ENCODE measurements at places on chromosomes 6 and 20.
A peak's percentile ranks its signal among the peaks of the same experiment; 100 is the strongest.

- no peak for DNase-seq
These were observed 9.4 kb upstream of the COL9A1 start for GRCh38 chr6:70312165-70312745.

- no peak for DNase-seq
These were observed 1068.7 kb upstream of the FLRT3 start for GRCh38 chr20:15406072-15406471.

- DNase-seq: no peak
These were observed 278.3 kb upstream of the PLCB4 start for GRCh38 chr20:8790442-8791074.

- DNase-seq: no peak
These were observed 17.5 kb downstream of the HMGN4 start for GRCh38 chr6:26555505-26556262.

- DNase-seq: no peak
These were observed 174.3 kb downstream of the TFAP2B start for GRCh38 chr6:50992704-50993625.

- no peak for DNase-seq
These were observed 34.9 kb upstream of the FOXA2 start for GRCh38 chr20:22619272-22619671.

DNA sequence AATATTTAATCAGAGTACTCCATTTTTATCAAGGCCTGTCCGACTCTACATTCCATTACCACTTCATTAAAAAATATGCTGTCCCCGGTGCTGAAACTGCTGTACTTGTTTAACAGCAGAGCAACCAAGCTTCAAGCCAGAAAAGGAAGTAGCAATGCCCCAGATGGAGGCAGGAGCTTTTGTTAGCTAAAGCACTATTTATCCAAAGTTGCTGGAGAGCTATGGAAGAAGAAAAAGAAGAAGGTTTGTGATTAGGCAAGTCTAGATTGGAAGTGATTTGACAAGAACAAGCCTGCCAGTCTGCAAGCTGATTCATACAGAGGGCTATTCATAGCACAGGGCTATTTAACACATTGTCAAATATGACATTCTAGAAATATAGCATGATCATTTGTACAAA, 160.9 kb upstream of the SPTLC3 start:
- DNase-seq: no peak

- DNase-seq: no peak
These were observed 135.4 kb upstream of the RALGAPA2 start for GRCh38 chr20:20847814-20848213.

DNA sequence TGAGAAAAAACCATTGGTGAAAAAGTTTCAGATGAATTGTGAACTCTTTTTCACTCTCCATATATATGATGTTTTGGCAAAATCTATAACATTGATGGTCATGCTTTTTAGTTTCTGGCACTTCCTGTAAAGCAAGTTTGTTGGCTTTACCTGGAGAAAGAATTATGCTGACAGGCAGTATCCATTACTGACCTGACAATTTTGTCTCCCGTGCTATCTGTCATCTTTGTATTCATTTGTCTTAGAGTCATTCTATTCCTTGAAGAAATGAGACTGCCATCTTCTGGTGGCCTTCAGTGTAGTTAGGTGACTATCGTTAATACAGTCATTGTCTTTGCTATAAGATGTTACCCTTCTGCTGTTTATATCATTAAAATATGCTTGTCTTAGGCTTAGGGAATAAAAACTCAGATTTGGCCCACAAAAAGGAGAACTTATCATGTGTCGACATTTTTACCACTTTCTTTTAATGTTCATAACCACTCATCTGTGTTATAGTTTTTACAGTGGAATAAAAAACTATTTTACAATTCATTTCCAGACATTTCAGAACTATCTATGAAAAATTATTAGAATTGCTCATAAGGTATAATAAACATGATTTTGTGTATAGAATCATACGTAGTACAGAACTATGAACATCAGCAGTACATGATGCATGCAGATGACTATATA, 707.0 kb downstream of the EPM2A start:
- no peak for DNase-seq

DNA sequence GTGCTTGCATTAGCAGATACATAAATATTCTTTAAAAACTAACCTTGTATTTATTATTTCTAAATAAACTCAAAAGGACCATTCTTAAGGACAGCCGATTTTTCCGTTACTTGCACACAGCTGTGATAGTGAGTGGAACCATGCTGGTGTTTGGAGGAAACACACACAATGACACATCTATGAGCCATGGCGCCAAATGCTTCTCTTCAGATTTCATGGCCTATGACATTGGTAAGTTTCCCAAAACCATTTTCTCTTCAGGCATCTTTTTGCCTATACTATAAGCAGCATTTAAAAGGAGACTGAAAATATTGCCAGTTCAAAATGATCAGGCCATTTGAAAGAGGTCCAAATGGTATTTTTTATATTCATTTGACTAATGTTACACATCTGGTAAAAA, 92.3 kb downstream of the ATRN start:
- no peak for DNase-seq

- no peak for DNase-seq
These were observed 61.3 kb downstream of the ATRN start for GRCh38 chr20:3532089-3532615.

- DNase-seq: no peak
These were observed 6.8 kb downstream of the CNKSR3 start for GRCh38 chr6:154503658-154504057.

GRCh38 chr6:157223021-157223430, 100.3 kb downstream of the TMEM242 start:
- no peak for DNase-seq

- no peak for DNase-seq
These were observed 511.8 kb upstream of the ZNF337 start for GRCh38 chr20:26208296-26209091.

DNA sequence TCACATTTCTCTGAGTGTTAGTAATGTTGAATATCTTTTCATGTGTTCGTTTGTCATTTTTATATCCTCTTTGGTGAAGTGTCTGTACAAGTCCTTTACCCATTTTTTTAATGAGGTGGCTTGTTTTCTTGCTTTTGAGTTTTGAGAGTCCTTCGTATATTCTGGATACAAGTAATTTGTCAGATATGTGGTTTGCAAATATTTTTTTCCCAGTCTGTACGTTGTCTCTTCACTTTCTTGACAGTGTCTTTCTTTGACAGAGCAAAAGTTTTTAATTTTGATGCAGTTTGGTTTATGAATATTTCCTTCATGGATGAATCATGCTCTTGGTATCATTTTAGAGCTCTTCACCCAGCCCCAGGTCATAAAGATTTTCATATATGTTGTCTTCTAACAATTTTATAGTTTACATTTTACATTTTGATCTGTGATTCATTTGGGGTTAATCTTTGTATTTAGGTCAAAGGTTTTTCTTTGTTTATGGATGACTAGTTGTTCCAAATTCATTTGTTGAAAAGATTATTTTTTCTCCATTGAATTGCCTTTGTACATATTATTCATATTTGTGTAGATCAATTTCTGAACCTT, 152.5 kb downstream of the MRPL14 start:
- DNase-seq: no peak

GRCh38 chr6:5135788-5136376, 50.7 kb downstream of the PPP1R3G start:
- no peak for DNase-seq

GRCh38 chr6:157764178-157765068, 58.6 kb upstream of the SNX9 start:
- peak; percentile 63 for DNase-seq

DNA sequence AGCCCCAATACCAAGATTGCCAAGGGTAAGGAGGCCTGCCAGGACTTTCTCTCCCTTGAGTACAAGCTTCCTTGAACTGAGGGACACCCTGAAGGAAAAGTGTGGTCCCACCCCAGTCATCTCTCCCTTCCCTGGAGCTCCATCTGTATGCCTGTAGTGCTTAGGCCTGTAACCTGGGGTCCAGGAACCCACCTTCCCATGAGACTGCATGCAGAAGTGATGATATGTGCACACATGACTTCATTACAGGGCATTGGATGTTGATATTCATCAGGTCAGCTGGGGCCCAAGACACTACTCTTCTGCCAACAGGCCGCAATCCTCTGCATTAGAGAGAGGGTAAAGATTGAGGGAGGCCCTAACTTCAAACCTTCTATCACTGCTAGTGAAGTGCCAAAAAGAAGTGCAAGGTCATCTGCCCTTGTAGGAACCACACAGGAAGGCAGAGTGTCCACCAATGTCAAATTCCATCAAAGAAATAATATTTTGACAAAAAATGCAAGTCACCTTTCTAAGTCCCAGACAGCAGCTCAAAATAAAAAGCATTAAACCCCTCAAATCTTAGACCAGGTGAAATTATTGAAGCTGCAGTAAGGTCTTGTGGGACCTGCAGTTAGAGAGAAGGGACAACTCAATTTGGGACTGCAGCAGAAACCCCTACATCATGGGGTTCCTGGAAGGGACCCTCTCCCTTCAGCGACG, 5.1 kb downstream of the HLA-F start:
- DNase-seq: no peak

GRCh38 chr20:4802023-4802422, 80.3 kb downstream of the PRND start:
- no peak for DNase-seq

DNA sequence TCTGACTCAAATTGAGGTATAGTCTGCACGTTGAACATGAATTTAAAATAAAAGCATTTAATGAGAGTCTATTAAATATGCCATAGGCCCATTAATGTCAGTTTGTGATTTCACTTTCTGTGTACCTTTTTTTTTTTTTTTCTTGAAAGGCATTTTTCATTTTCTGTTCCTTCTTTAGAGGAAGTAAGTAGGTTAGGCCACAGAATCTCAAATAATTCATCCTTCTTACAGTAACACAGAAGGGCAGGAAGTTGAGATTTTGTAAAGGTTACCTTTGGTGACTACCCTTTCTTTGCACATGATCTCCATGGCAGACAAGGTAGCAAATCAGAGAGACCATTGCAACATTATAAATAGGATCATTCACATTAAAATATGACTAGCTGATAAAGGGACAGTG, 9.6 kb downstream of the L3MBTL3 start:
- no peak for DNase-seq

DNA sequence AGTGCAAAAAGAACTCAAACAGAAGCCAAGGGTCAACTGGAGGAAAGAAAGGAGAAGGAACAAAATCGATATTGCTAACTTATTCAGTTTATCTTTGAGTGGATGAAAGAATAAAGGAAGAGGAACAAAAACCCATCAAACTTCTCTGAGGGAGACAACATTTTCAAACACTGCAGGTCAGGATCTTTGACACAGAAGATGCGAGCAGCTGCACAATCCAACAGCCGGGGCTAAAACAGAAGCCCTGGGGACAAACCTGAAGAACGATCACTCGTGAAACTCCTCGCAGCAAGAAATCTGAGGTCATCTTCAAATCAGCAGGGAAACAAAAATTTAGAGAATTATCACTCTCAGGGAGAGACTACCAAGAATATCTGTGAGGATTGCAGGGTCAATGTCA, 14.2 kb downstream of the SLC23A2 start:
- DNase-seq: no peak

- no peak for DNase-seq
These were observed 406.2 kb upstream of the NOX3 start for GRCh38 chr6:155861821-155862220.

- no peak for DNase-seq
These were observed 46.2 kb downstream of the EDN1 start for GRCh38 chr6:12336121-12336971.

DNA sequence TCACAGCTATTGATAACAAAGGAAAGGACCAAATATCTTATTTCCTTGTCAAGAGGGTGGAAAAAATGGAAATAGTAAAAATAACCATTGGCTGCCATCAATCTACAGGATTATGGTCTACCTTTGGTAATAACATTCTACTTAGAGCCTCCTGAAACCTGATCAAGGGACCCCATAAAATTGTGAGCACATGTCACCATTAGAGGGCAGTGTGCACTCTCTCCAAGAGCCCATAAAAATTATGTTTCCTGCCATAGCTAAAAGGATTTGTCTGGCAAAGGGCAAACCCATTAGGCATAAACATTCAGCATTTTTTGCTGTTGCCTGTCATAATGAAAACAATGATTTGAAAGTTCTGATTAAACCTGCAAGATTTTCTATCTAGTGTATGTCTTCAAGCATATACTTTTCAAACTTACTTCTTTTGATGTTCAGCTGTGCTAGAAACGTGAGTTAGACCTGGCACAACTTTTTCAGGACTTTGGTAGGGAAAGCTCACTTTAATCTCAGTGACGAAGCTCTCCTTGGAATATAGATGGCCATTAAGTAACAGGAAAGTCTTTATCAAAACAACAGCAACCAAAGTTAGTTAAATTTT, 120.7 kb upstream of the ZFP64 start:
- peak; percentile 6 for DNase-seq

DNA sequence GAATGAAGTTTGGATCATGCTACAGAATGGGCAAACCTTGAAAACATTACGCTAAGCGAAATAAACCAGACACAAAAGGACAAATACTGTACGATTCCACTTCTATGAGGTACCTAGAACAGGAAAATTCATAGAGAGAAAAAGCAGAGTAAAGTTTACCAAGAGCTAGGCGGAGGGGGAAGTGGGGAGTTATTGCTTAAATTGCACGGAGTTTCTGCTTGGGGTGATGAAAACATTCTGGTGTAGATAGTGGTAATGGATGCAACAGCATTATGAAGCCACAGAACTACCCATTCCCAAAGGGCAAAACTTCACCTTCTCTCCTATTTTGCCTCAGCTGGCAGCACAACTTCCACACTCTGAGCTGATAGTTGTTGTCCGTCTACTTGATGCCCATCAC, 6.4 kb upstream of the PDYN start:
- DNase-seq: no peak

DNA sequence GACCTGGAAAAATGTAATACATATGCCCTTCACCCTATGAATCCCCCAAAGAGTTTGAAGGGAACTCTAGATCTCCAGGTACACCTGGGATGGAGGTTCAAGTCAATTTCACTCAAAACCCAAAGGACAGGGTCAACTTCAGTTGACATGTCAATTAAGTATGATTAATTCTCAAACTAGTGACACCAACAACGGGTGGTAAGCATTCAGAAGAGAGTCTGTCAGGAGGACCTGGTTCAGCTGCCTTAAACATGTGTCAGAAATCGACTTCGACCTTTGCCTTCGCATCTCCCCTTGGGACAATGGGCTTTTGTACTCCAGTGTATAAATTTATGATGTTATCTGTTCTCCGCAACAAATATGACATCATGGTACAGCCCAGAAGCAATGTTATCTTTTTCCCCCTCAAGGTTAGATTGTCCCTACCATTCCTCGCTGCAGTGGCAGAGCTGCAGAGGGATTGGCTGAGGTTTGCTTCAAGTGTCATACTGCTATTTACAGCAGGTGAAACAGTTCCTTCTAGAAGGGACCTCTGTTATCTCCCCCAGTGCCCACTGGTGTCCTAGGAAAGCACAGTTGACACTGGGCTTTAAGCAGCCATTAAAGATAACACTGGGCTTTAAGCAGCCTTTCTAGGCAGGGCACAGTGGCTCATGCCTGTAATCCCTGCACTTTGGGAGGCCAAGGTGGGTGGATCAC, 94.7 kb upstream of the SNX9 start:
- no peak for DNase-seq

GRCh38 chr20:14062786-14063185, 67.5 kb downstream of the MACROD2 start:
- no peak for DNase-seq

Measured in stimulated activated CD8-positive, alpha-beta memory T cell treated with anti-CD3 and anti-CD28 coated beads, Interleukin-4, amount 100 ng/mL, for 1 hour (primary cell).